ENCODE measurements at places on chromosomes 13 and 19. TPM values are rescaled to one million over a fixed set of nuclear protein-coding genes. Genes with fewer than 3 reads are reported as not detected.

- peak; percentile 45 for DNase-seq
Observed at GRCh38 chr19:29098863-29099481, 114.0 kb downstream of the UQCRFS1 start.

- no peak for DNase-seq
Observed at GRCh38 chr19:8208922-8209461, at the start of gene CERS4. Gene CERS4 (plus strand): TSS chr19:8209370. CDS start chr19:8251077, 41,707 bp downstream.

GRCh38 chr19:56269348-56269747 lies 3.2 kb upstream of the EDDM13 start:
- no peak for DNase-seq

The ELF1 gene
- total RNA-seq, result 18.9 TPM

GRCh38 chr13:99980201-99980823 lies 1.3 kb upstream of the ZIC2 start:
- DNase-seq, result peak; percentile 69

GRCh38 chr19:34508540-34508939 lies 27.0 kb downstream of the WTIP start:
- peak; percentile 18 for DNase-seq

The CUL4A gene
- 74.6 TPM for total RNA-seq

DNA sequence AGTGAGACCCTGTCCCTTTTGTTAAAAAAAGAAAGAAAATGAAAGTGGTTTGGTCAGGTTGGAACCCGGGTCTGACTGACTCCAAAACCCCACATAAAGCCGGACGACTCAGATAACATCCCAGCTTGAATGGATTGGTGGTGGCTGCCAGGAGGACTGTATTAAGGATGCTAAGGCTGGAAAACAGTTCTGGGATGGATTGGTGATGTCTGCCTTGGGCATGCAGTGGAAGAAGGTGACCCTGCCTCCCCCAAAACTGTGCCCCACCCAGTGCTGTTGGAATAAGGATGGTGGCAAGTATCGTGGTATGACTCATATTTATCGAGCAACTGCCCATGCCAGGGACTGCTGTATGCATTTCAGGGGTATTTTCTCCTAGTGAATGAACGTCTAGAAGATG lies 18.5 kb upstream of the COLGALT1 start:
- no peak for DNase-seq

- DNase-seq, result peak; percentile 2
Observed at GRCh38 chr19:28905996-28906395, 307.0 kb downstream of the UQCRFS1 start.

The WASF3 gene
- total RNA-seq, result 4.7 TPM

The VAV1 gene
- total RNA-seq, result not detected

DNA sequence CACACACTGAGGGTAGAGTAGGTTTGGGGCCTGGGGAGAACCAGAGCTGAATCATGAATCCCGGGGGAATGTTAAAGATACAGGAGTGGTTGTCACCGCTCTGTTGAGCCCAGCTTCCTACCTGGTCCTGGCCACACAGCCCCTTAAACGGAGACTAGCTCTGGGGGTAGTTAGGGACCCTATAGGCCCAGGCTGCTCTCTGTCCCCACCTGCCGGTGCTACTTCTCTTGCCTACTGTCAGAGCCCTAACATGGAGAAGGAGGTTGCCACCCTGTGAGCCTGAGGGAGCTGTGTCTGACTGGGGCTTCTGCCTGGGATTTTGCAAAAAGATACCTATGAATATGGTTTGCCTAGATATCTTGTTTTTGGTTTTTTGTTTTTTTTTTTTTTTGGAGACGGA lies 36.6 kb upstream of the ZNF429 start:
- no peak for DNase-seq

GRCh38 chr13:30053939-30054338 lies 203.5 kb upstream of the UBL3 start:
- DNase-seq, result no peak

DNA sequence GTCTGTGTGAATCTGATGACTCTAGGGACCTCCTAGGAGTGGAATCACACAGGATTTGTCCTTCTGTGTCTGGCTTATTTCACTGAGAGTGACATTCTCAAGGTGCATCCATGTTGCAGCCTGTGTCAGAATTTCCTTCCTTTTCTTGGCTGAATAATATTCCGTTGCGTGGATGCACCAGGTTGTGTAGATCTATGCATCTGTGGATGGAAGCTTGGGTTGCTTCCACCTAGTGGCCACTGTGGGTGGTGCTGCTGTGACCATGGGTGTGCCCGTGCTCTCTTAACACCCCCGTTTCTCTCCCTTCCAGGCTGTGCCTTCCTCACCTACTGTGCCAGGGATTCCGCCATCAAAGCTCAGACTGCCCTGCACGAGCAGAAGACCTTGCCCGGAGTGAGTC lies 26.2 kb downstream of the CELF5 start:
- no peak for DNase-seq

DNA sequence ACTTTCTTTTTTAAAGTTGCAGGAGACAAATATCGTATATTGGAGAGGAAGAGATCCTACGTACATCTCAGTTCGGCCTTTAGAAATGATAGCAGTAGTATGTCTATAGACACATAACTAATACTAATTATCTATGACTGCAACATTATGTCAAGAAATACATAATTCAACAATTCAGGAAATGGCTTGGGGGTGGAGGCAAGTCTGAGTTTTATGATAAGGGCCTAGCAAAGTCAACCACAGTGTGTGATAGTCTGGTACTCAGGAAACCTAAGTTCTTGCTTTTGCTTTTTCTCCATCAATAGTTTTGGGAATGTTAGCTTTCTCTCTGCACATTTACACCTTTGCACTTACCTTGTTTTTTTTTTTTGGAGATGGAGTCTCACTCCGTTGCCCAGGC lies 27.5 kb upstream of the OBI1 start:
- DNase-seq, result no peak

Data from M059J (cell line).